Central memory CD8-positive, alpha-beta T cell (primary cell): ENCODE measurements at places on chromosomes 16 and 17.

DNA sequence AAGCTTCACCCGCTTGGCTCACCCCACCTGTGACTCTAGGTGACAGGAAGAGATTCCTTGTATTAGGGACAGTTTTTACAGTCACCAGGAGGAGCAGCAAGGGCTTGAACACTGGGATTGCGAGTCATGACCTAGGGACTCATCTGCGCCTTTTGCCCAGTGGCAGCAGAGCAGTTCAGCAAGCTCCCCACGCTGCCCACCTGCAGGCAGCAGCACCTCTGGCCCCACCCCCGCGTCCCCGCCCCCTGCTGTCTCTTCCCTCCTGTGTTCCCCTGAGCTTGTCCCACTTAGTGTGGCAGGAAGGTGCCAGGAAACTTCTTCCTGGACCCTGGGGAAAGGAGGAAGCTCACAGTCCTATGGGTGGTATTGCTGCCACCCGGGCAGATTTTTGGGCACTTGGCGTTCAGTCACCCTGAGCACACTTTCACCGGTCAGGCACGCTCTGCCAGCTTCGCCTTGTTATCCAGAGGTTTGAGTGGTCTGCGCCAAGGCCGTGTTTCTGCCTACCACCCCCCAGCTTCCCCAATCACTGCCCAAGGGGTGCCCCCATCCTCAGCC is 8.7 kb downstream of the MMP15 start:
- H3K36me3 ChIP-seq, result no peaks in the 10 kb centered on the region
- no peak overlapping the region for H3K27ac ChIP-seq
- H3K4me3 ChIP-seq, result no peak overlapping the region
- peaks cover 11% of the 10 kb centered on the region for H3K27me3 ChIP-seq

DNA sequence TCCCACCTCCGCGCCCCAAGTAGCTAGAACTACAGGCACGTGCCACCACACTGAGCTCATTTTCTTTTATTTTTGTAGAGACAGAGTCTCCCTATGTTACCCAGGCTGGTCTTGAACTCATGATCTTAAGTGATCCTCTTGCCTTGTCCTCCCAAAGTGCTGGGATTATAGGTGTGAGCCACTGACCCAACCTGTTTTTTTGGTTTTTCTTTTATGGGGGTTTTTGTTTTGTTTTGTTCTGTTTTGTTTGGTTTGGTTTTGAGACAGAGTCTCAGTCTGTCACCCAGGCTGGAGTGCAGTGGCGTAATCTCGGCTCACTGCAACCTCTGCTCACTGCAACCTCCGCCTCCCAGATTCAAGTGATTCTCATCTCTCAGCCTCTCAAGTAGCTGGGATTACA is 16.4 kb downstream of the GID4 start:
- H3K4me1 ChIP-seq, result peaks cover 7% of the 10 kb centered on the region
- no peak overlapping the region for H3K27ac ChIP-seq
- H3K4me3 ChIP-seq, result no peak overlapping the region
- H3K27me3 ChIP-seq, result no peaks in the 10 kb centered on the region
- peaks cover 27% of the 10 kb centered on the region for H3K36me3 ChIP-seq
- DNase-seq, result no peak

GRCh38 chr16:22882981-22883380 is 69.0 kb downstream of the HS3ST2 start:
- H3K4me1 ChIP-seq, result no peaks in the 10 kb centered on the region
- H3K4me3 ChIP-seq, result no peak overlapping the region

DNA sequence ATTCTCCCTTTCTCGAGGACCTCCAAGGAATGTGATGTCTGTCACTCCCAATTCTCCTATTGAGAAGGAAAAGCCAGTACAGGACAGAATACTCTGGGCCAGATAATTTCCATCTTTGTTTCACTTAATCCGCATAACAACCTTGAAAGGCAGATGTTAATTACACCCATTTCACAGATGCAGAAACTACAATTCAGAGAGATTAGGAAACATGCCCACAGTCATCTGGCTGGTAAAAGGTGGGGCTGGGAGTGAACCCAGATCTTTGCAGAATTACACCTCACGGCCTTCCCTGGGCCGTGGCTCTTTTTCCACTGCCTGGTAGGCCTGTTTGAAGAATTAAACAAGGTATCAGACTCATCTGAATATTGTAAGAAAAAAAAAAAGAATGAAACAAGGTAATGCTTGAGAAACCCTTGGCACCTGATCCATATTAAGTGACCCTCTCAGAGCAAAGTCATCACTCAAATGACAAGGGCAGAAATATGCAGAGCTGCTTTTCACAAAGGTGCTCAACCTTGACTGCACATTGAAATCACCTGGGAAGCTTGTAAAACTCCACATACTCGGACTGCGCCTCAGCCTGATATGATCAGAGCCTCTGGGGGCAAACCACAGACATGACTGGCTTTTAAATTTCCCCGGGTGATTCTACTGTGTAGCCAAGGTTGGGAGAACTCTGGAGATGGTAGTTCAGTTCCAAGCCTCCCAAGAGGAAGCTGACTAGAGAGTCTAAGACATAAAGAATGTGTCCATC is 16.6 kb upstream of the G6PC1 start:
- no peak for DNase-seq
- H3K27me3 ChIP-seq, result peaks cover 25% of the 10 kb centered on the region
- H3K36me3 ChIP-seq, result no peaks in the 10 kb centered on the region
- H3K4me1 ChIP-seq, result no peaks in the 10 kb centered on the region
- no peak overlapping the region for H3K27ac ChIP-seq
- no peak overlapping the region for H3K4me3 ChIP-seq

GRCh38 chr16:27977966-27978365 is 85.5 kb downstream of the GSG1L start:
- no peaks in the 10 kb centered on the region for H3K4me1 ChIP-seq
- H3K4me3 ChIP-seq, result no peak overlapping the region
- DNase-seq, result no peak
- H3K36me3 ChIP-seq, result no peaks in the 10 kb centered on the region

- DNase-seq, result no peak
- H3K27me3 ChIP-seq, result no peaks in the 10 kb centered on the region
- no peaks in the 10 kb centered on the region for H3K4me1 ChIP-seq
- no peaks in the 10 kb centered on the region for H3K36me3 ChIP-seq
- no peak overlapping the region for H3K4me3 ChIP-seq
These were observed 227.1 kb upstream of the ZFHX3 start for GRCh38 chr16:73275024-73275423.

DNA sequence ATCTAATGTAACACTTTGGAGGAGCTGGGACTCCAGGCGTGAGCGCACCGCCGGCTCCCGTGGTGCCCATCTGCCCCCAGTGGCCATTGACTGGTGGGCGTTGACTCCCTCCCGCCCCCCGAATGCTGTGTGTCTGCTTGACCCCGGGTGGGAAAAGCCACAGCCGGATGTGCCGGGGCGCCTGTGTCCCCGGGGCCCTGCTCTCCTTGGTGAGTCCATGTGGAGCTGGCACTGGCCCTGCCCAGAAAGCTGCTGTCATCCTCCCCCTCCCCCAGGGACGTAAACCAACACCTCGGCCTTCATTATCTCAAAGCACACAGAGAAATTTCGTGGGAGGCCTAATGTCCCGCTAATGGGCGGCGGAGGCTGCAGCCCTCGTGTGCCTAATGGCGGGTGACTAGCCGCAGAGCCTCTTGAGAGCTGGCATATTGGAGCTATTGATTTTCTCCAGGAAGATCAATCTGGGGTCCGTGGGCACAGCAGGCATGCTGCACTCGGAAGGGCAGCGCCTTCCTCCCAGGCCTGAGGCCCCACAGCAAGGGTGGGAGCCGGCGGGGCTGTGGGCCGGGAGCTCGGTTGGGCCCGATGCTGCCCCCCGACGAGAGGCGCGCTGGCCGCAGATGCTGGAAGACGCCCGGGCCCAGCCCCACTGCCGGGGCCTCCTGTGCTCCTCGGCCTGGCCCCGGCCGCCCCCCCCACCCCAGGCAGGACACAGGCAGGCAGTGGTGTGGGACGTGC is 4.0 kb upstream of the PERCC1 start:
- H3K36me3 ChIP-seq, result peaks cover 2% of the 10 kb centered on the region
- H3K4me1 ChIP-seq, result no peaks in the 10 kb centered on the region
- no peak overlapping the region for H3K4me3 ChIP-seq

GRCh38 chr16:81424771-81425170 is 19.8 kb upstream of the CMIP start:
- no peak for DNase-seq
- H3K4me1 ChIP-seq, result peaks cover 17% of the 10 kb centered on the region
- peak overlapping the region; percentile 32 for H3K27ac ChIP-seq
- H3K4me3 ChIP-seq, result no peak overlapping the region
- H3K36me3 ChIP-seq, result peaks cover 2% of the 10 kb centered on the region

DNA sequence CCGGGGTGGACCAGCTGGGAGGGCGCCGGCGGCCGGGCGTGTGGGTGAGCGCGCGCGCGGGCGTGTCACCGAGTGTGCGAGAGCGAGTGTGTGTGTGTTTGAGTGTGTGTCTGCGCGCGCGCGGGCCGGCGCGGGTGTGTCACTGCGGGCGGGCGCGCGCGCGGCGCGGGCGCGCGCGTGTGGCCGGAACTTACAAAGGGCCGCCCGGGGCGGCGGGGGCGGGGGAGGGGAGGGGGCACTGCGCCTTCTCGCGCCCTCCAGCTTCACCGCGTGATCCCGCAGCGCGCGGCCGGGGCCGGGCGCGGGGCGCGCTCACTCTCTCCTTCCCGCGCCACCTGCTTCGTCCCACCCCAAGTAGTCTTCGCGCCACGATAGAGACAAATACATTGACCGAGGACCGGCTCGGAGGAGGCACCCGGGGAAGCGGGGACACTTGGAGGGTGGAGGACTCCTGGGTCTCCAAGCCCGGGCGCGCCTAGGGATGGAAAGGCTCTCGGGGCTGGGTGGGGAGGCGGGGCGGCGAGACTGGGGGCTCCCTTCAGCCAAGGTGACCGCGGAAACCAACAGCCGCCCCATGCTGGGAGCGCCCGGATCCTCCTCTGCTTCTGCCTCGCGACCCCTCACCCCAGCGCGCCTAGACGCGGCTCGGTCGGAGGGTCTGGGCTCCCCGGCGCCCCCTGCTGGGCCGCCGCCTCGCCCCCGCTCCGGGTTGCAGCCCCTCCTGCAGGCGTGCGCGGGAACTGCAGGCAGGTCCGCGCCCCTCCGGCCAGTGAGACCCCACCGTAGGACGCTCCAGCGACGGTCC is at the start of gene SRCIN1:
Gene SRCIN1 (minus strand): TSS at position 112 of the 805 bp plus-strand sequence. CDS start 247 bp downstream, outside the sequence.
- H3K27ac ChIP-seq, result no peak within 1 kb of the TSS
- peaks cover 71% of the 10 kb centered on the region for H3K27me3 ChIP-seq
- peaks cover 13% of the 10 kb centered on the region for H3K4me1 ChIP-seq
- peak within 1 kb of the TSS; percentile 75 for H3K4me3 ChIP-seq
- no peak for DNase-seq
- peaks cover 8% of the 10 kb centered on the region for H3K36me3 ChIP-seq

- H3K4me3 ChIP-seq, result no peak overlapping the region
- no peaks in the 10 kb centered on the region for H3K36me3 ChIP-seq
- DNase-seq, result no peak
- H3K4me1 ChIP-seq, result no peaks in the 10 kb centered on the region
- H3K27me3 ChIP-seq, result no peaks in the 10 kb centered on the region
These were observed 189.4 kb upstream of the CDH8 start for GRCh38 chr16:62225675-62226074.

- H3K27me3 ChIP-seq, result peaks cover 19% of the 10 kb centered on the region
- H3K4me1 ChIP-seq, result peaks cover 2% of the 10 kb centered on the region
- no peak for DNase-seq
- H3K27ac ChIP-seq, result no peak overlapping the region
- no peak overlapping the region for H3K4me3 ChIP-seq
These were observed 6.0 kb upstream of the TPPP3 start for GRCh38 chr16:67399218-67399733.

- H3K4me1 ChIP-seq, result peaks cover 34% of the 10 kb centered on the region
- H3K4me3 ChIP-seq, result no peak overlapping the region
- H3K27ac ChIP-seq, result no peak overlapping the region
- DNase-seq, result peak; percentile 8
- H3K27me3 ChIP-seq, result no peaks in the 10 kb centered on the region
These were observed 29.0 kb downstream of the IL21R start for GRCh38 chr16:27430923-27431484.

- H3K27me3 ChIP-seq, result no peaks in the 10 kb centered on the region
- H3K27ac ChIP-seq, result peak overlapping the region; percentile 91
- peaks cover 15% of the 10 kb centered on the region for H3K36me3 ChIP-seq
- peaks cover 90% of the 10 kb centered on the region for H3K4me1 ChIP-seq
These were observed 14.6 kb downstream of the ADCY7 start for GRCh38 chr16:50280932-50281331.

- no peaks in the 10 kb centered on the region for H3K27me3 ChIP-seq
- no peak for DNase-seq
- peaks cover 23% of the 10 kb centered on the region for H3K36me3 ChIP-seq
- H3K4me1 ChIP-seq, result peaks cover 8% of the 10 kb centered on the region
These were observed 341 bp downstream of the PCYT2 start for GRCh38 chr17:81910840-81911276.

DNA sequence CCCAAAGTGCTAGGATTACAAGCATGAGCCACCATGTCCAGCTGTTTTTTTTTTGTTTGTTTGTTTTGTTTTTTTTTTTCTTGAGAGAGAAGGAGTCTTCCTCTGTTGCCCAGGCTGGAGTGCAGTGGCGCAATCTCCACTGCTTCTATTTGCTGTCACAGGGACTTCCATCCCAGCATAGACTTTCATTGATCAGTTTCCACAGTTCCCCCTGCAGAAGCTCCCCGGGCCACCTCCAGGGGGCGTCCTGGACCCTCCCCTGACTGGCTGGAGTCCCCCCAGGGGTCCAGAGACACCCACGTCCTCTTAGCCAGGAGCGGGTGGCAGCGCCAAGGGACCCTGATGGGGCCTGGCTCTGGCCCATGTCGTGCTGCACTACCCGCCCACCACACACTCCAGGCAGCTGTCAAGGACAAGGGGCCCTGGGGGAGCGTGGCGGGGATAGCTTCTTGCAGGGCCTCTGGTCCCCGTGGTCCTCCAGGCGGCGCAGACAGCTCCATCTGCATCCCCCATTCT is 3.1 kb upstream of the NPW start:
- no peak overlapping the region for H3K4me3 ChIP-seq
- peaks cover 22% of the 10 kb centered on the region for H3K27me3 ChIP-seq
- no peaks in the 10 kb centered on the region for H3K4me1 ChIP-seq
- no peak for DNase-seq
- no peak overlapping the region for H3K27ac ChIP-seq

DNA sequence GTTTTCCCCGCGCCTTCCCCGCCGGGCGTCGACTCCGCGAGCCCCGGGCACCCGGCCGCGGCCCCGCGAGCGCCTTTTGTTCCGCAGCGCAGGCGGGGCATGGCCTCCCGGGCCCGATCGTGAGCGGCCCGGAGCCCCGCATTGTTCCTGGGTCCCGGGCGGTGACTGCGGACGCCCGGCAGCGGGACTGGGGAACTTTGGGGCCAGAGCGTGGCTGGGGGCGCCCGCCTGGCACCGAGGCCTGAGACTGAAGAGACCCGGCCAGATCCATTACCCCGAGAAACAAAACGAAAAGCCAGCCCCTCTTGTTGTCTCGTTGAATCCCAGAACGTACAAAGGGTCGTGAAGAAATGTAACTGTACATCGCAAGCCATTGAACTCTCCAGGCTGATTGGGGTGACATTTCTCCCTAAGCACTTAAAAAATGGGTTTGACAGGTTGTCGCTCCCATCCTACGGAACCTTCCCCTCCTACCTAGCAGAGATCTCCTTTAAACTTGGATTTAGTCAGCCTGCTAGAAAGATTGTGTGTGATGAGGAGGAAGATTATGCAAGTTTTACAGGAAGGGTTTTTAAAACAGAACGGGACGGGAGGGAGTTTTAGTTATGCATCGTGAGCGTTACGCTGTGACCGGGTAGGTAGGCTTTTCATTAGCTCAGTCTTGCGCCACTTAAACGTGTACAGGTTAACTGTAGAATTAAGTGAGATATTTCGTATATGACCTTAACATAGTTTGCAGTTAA is 825 bp downstream of the METTL9 start:
- H3K27me3 ChIP-seq, result no peaks in the 10 kb centered on the region
- H3K27ac ChIP-seq, result peak overlapping the region; percentile 81
- peaks cover 49% of the 10 kb centered on the region for H3K4me1 ChIP-seq
- H3K36me3 ChIP-seq, result peaks cover 8% of the 10 kb centered on the region
- no peak for DNase-seq
